ENCODE measurements at places on chromosomes 7 and 10. TPM values are rescaled to one million over a fixed set of nuclear protein-coding genes. Genes with fewer than 3 reads are reported as not detected.

LRRC72 gene
- not detected for total RNA-seq

LRRD1 gene
- total RNA-seq: 0.97 TPM

SEMA3C gene
- total RNA-seq: 178 TPM

SLC4A2 gene
- 126 TPM for total RNA-seq

DNA sequence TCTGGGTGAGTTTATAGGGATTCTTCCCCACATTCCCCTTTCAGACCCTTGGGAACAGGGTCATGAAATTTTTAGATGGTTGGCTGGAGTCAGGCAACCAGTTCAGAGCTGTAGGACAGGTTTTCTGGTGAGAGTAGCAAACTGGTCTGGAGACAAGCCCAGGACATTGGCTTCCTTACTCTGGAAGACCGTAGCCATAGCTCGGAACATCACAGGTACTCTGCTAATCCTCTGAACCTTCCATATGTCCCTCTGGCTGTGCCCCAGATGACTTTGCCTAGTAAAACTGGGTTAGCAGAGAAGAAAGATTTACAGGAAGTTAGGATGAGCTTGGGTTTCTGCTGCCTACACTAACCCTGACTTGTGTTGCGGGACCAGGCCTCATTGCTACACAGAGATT lies 104.5 kb upstream of the MKLN1 start:
- DNase-seq: no peak
- no peaks in the 10 kb centered on the region for H3K36me3 ChIP-seq
- no peak overlapping the region for H3K4me3 ChIP-seq
- H3K27me3 ChIP-seq: no peaks in the 10 kb centered on the region
- no peak overlapping the region for H3K27ac ChIP-seq

DNA sequence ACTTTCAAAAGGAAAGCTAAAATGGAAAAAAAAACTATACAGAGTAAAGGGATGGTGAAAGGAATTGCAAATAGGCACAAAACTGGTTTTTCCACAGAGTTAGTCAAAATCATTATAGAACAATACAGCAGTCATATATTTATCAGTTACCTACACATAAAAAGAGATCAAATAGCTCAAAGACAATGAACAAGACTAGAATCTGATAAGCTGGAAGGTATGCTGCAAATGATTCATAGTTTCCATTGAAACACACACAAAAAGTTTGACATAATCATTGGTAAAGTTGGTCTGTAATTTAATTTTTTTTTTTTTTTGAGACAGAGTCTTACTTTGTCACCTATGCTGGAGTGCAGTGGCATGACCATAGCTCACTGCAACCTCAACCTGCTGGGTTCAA lies 92.4 kb upstream of the SGCE start:
- H3K27ac ChIP-seq: no peak overlapping the region
- H3K4me1 ChIP-seq: no peaks in the 10 kb centered on the region
- no peak for DNase-seq
- H3K27me3 ChIP-seq: no peaks in the 10 kb centered on the region
- H3K4me3 ChIP-seq: no peak overlapping the region

- no peaks in the 10 kb centered on the region for H3K4me1 ChIP-seq
- DNase-seq: no peak
- no peak overlapping the region for H3K4me3 ChIP-seq
- H3K27ac ChIP-seq: no peak overlapping the region
These were observed 111.3 kb upstream of the ASAH2 start for GRCh38 chr10:50362547-50363125.

DNA sequence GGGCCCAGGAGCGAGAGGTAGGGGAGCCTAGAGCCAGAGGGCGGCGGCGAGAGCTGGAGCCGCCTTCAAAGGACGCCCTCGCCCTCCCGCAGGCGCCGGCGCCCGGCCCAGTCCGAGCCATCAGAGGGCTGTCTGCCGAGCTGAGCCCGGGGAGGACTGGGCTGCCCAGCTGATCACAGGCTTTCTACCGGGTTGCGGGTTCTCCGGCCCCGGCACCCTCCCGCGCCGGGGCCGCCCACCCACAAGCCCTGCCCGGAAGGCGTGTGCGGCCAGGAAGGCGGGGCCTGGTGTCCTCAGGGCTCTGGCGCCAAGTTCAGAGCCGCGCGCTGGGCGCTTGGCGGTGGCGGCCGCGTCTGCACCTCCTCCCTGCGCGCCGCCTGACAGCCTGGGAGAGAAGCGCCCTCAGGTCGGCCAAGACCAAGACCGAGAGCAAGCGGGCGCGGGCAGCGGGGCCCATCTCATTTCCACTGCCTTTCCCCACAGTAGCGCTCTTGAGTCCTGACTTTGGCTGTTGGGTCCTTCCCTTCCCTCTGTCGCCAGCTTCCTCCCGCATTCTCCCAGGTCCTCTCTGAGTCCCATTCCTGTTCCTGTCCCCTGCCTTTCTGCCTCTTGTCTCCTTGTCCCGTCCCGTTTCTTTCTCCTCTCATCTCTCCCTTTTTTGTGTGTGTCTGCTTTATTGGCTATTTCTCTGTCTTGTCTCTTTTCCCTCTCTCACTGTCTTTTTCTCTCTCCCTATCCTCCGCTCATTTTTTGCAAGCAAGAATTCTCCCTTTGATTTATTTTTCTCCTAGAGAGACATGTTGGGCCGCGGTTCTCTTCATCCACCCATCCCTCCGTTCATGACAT lies 60.6 kb upstream of the MSMB start:
- no peak overlapping the region for H3K27ac ChIP-seq
- no peaks in the 10 kb centered on the region for H3K27me3 ChIP-seq
- DNase-seq: no peak
- peak overlapping the region; percentile 47 for H3K4me3 ChIP-seq
- H3K36me3 ChIP-seq: no peaks in the 10 kb centered on the region
- H3K4me1 ChIP-seq: no peaks in the 10 kb centered on the region

DNA sequence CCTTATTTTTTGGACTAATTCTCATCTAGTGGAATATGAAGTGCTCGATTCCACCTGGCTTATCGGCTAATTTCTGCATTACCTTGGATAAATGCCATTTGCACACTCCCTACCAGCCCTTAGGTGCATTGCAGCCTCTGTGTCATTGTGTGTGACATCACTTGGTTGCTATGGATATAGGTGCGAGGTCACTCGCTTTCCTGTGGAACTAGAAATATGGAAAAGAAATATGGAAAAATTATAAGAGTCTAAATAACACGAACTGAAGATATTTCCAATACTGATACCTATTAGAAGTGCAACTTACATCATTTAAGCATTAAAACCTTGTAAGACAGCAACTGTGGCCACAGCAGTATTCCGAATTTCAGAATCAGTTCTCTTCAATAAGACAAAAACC lies 2.0 kb downstream of the YWHAG start:
- H3K4me3 ChIP-seq: peak overlapping the region; percentile 92
- H3K27me3 ChIP-seq: no peaks in the 10 kb centered on the region
- no peaks in the 10 kb centered on the region for H3K36me3 ChIP-seq
- H3K27ac ChIP-seq: peak overlapping the region; percentile 99

GRCh38 chr10:131694781-131695495 lies 205.9 kb upstream of the PPP2R2D start:
- no peaks in the 10 kb centered on the region for H3K36me3 ChIP-seq
- H3K27ac ChIP-seq: no peak overlapping the region
- no peak overlapping the region for H3K4me3 ChIP-seq
- peak; percentile 1 for DNase-seq
- H3K4me1 ChIP-seq: no peaks in the 10 kb centered on the region
